ENCODE measurements at places on chromosomes 3 and 15. TPM values are rescaled to one million over a fixed set of nuclear protein-coding genes. Genes with fewer than 3 reads are reported as not detected.

Gene P2RY13
- total RNA-seq: not detected

Gene C3orf20
- total RNA-seq: not detected

Gene CYP1A1
- total RNA-seq: 0.12 TPM

Gene GOLGA8T
- not detected for total RNA-seq

Gene CCR9
- total RNA-seq: not detected

Gene THAP10
- total RNA-seq: 1.7 TPM

Data from hair follicle dermal papilla cell (primary cell).